ENCODE measurements at places on chromosomes 12 and 14. TPM values are rescaled to one million over a fixed set of nuclear protein-coding genes. Genes with fewer than 3 reads are reported as not detected.

- H3K36me3 ChIP-seq: no peaks in the 10 kb centered on the region
- H3K27me3 ChIP-seq: no peaks in the 10 kb centered on the region
- no peak overlapping the region for H3K4me3 ChIP-seq
- DNase-seq: no peak
- no peak overlapping the region for H3K27ac ChIP-seq
These were observed 59.0 kb upstream of the RERGL start for GRCh38 chr12:18148961-18149360.

- no peak overlapping the region for H3K4me3 ChIP-seq
- DNase-seq: no peak
- no peaks in the 10 kb centered on the region for H3K36me3 ChIP-seq
These were observed 129.8 kb downstream of the PIK3C2G start for GRCh38 chr12:18391151-18391550.

GRCh38 chr14:54010981-54011380 lies 54.4 kb upstream of the BMP4 start:
- no peak overlapping the region for H3K4me3 ChIP-seq
- H3K4me1 ChIP-seq: no peaks in the 10 kb centered on the region
- H3K27me3 ChIP-seq: no peaks in the 10 kb centered on the region
- no peaks in the 10 kb centered on the region for H3K36me3 ChIP-seq
- no peak for DNase-seq
- no peak overlapping the region for H3K27ac ChIP-seq

- no peak overlapping the region for H3K4me3 ChIP-seq
- no peaks in the 10 kb centered on the region for H3K27me3 ChIP-seq
- H3K4me1 ChIP-seq: 0 out of 2 replicates have a peak, but pooled peaks cover 2% of the 10 kb centered on the region
- no peak overlapping the region for H3K27ac ChIP-seq
- H3K36me3 ChIP-seq: no peaks in the 10 kb centered on the region
These were observed 62.7 kb upstream of the PELI2 start for GRCh38 chr14:56055511-56055910.

GRCh38 chr12:7142056-7142644 lies 12.0 kb downstream of the CLSTN3 start:
- no peaks in the 10 kb centered on the region for H3K4me1 ChIP-seq
- H3K4me3 ChIP-seq: no peak overlapping the region
- no peaks in the 10 kb centered on the region for H3K27me3 ChIP-seq
- peaks cover 9% of the 10 kb centered on the region for H3K36me3 ChIP-seq
- DNase-seq: no peak
- H3K27ac ChIP-seq: no peak overlapping the region

DNA sequence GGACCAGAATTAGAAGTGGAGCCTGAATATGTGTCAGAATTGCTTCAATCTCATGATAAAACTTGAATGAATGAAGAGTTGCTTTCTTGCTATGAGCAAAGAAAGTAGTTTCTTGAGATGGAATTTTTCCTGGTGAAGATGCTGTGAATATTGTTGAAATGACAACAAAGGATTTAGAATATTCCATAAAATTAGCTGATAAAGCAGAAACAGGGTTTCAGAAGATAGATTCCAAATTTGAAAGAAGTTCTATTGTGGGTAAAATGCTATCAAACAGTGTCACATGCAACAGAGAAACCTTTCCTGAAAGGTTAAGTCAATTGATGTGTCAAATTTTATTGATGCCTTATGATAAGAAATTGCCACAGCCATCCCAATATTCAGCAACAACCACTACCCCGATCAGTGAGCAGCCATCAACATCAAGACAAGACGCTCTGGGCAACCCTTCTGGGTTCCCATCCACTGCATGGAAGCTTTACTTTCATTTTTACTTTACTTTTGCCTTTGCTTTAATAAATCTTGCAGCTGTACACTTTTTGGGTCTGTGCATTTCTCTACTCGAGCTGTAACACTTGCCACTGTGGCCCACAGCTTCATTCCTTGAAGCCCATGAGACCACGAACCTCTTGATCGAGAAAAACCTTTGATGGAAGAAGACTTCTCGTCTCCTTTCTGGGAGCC lies 104.0 kb upstream of the SSTR1 start:
- no peaks in the 10 kb centered on the region for H3K27me3 ChIP-seq
- no peak for DNase-seq
- H3K36me3 ChIP-seq: no peaks in the 10 kb centered on the region
- no peak overlapping the region for H3K27ac ChIP-seq
- H3K4me1 ChIP-seq: no peaks in the 10 kb centered on the region

- no peaks in the 10 kb centered on the region for H3K4me1 ChIP-seq
- DNase-seq: no peak
- H3K27ac ChIP-seq: no peak overlapping the region
- no peaks in the 10 kb centered on the region for H3K27me3 ChIP-seq
These were observed 164.1 kb downstream of the SPTSSA start for GRCh38 chr14:34297786-34298520.

DNA sequence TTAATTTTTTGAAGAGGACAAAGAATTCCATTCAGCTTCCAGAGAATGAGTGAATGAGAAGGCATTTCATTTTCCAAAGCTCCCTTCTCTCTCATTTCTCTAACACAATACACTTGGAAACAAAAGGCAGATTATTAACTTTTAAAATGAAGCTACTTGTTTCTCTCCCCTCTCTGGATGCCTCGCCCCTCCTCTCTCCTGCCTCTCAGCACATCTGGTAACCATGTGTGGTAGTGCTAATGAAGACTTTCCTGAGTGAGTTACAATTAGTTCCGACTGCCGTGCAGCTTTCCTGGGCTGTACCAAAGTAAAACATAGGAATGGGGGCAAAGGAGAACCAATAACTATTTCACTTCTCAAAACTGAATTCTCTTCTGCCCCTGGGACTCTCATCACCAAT lies 84.7 kb upstream of the SOX5 start:
- H3K4me3 ChIP-seq: no peak overlapping the region
- no peaks in the 10 kb centered on the region for H3K4me1 ChIP-seq
- H3K36me3 ChIP-seq: no peaks in the 10 kb centered on the region
- DNase-seq: no peak
- no peak overlapping the region for H3K27ac ChIP-seq

DNA sequence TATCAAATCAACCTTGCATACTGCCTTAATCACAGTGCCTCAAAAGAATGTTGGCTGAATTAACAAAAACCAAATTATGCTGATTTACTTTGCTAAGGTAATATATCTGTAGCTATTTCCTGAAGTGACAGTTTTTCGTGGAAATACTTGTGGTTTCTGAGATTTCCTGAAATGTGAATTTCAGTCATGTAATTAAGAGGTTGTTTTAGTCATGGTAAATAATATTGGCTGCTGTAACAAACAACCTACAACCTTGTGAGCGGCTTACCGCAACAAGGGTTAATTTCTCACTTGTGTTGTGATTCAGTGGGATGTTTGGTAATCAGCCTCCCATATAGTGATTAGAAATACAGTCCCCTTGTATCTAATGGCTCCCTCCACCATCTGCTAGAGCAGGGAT lies 387.9 kb downstream of the NELL2 start:
- no peaks in the 10 kb centered on the region for H3K4me1 ChIP-seq
- no peak overlapping the region for H3K4me3 ChIP-seq
- H3K27ac ChIP-seq: no peak overlapping the region
- H3K36me3 ChIP-seq: no peaks in the 10 kb centered on the region
- no peak for DNase-seq
- no peaks in the 10 kb centered on the region for H3K27me3 ChIP-seq

The OR10G3 gene
- not detected for total RNA-seq

The INSM2 gene
- total RNA-seq: not detected

The CEBPE gene
- total RNA-seq: not detected

The ANO2 gene
- total RNA-seq: 5.5 TPM

The SMIM41 gene
- total RNA-seq: 0.31 TPM

The PLEKHG7 gene
- not detected for total RNA-seq

The OR6C2 gene
- not detected for total RNA-seq

Measured in H1 (cell line).